Jurkat, Clone E6-1 (cell line): ENCODE measurements at places on chromosomes 6 and 20.

DNA sequence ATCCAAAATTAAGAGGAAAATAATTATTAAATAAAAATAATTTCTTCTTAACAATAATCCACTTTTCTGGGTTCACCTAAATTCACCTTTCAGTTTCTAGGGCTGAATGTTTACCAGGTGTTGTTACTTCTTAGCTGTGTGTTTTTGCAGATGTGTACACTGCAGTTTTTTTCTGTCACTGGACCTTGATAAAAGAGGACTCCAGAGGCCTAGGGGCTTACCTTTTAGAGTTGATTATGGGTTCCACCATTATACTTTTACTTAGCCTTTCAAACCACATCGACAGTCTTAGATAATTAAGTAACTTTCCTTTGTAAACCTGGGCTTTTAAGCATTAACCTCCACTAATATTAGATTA is 766.5 kb downstream of the BCKDHB start:
- no peak for DNase-seq

DNA sequence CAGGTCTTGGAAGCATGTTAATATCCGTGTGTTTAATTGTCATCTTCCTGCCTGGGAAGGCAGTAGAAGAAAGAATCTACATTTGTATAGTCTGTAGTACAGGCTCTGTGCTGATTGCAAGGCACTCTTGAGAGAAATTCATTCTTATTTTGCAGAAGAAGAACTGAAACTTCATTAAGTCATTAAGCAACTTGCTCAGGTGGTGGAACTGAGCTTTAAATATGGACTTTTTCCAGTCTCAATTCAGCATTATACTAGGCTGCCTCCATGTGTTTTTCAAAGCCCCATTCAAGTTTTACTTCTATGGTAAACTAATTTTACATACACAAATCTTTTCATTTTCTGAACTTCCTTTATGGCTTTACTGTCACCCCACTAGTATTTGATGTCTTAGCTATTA is 18.7 kb downstream of the ZNF451 start:
- no peak for DNase-seq

DNA sequence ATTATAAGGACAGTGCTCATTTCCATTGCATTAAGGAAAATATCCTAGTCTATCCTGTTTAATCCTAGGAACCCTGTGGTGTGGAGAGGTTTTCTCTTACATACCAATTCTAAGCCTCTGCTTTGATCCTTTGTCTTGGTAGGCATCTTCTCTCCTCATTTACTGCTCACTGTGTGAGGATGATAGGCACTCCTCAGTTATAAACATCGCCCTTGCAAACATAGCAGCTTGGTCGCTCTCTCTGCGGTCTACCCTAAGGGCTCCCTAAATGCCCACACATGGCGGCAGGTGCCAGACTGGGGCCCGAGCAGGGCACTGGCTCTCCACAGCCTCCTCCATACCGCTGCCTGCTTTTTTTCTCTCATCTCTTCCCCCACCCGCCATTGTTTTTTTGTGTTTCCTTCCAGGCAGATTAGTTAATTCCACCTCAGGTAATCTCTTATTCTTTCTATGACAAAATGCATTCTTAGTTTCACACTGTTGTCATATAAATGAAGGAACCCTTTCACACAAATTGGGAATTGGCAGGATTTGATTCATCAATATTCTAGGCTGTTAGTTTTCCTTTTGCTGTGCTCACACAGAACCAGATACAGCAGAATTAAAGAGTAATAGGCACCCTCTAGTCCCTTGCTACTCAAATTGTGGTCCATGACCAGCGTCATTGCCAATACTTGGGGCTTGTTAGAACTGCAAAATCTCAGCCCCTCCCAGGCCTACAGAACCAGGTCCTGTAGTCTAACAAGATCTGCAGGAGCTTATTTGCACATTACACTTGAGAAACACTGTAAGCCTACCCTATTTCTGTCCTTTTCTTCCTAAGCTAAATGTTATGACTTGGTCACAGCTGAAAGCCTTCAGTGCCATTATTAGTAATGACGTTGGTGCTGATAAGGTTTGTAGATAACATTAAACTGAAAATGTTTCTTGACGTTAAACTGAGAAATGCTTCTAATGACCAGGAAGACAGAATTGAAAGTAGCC is 36.3 kb downstream of the CARMIL1 start:
- no peak for DNase-seq

- no peak for DNase-seq
Measured at GRCh38 chr6:98487612-98488011, 346.8 kb upstream of the POU3F2 start.

- DNase-seq: no peak
Measured at GRCh38 chr6:91695221-91695620, 1108.3 kb upstream of the MAP3K7 start.

DNA sequence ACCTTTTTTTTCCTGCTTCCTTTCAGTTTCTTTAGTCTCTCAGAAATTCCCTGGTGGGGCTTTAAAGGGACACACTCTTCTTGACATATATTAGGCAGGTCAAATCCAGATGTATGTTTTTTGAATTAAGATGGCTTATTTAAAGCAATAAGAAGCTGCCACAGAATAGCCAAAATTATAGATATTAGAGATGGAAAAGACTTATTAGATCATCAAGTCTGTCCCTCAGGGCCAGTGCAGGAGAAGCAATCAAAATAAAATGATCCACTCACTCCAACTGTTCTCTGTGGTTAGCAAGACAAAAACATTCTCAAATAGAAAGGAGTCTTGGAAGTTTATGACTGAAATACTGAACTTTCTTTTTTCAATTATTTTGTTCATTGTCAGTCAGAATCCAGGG is 462.8 kb downstream of the CDC5L start:
- no peak for DNase-seq

- no peak for DNase-seq
Measured at GRCh38 chr6:66429210-66429609, 722.2 kb upstream of the EYS start.

DNA sequence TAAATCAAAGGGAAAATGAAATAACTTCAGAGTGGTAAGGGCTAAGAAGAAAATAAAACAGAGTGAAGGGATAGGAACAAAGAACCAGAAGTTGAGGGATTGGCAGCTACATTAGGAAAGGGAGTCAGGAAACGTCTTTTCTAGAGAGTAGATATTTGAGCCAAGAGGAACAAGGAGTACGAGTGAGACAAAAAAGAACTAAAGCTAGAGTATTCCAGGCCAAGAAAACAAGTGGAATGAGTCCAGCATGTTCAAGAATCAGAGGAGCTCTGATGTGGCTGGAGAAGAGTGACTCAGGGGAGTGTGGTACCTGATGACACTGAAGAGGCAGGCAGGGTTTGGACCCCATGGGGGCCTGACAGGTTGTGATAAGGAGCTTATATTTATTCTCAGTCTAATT is 66.3 kb downstream of the CEP162 start:
- no peak for DNase-seq

- no peak for DNase-seq
Measured at GRCh38 chr6:27247133-27247836, at the start of gene PRSS16. TSS of gene PRSS16 (plus strand) at chr6:27247701. CDS start at chr6:27247738, 37 bp downstream.

- DNase-seq: no peak
Measured at GRCh38 chr6:34575326-34575725, 19.2 kb upstream of the SPDEF start.

- DNase-seq: no peak
Measured at GRCh38 chr6:143971482-143972205, 36.4 kb downstream of the PLAGL1 start.

DNA sequence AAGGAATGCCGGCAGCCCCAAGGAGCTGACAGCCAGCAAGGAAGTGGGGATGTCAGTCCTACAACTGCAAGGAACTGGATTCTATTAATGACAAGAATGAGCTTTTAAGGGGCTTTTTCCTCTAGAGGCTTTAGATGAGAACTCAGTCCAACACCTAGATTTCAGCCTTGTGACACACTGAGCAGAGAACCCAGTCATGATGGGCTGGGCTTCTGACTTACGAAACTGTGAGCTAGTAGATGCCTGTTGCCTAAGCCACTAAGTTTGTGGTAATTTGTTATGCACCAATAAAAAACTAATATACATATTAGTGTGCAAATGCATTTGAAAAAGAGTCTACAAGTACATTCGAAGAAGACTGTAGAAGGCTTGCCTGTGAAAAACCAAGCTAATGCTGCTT is 263.3 kb downstream of the SOX4 start:
- DNase-seq: no peak

DNA sequence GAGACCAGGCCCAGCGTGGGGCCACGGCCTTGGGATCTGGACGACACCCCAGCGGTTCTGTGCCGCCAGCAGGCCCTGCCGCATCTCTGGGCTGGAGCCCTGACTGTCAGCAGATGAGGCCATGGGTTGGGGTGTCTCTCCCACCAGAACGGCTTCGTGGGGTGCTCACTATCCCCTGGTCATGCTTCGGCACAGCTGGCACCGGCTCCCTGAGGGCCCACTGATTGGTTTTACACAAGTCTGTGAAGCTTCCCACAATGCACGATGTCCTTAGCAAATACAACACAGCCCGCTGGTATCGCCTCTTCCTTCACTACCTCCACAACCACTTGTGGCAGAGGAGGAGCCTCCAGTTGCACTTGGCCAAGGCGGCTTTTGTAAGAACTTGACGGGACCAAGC is 94.3 kb downstream of the THBS2 start:
- DNase-seq: no peak

DNA sequence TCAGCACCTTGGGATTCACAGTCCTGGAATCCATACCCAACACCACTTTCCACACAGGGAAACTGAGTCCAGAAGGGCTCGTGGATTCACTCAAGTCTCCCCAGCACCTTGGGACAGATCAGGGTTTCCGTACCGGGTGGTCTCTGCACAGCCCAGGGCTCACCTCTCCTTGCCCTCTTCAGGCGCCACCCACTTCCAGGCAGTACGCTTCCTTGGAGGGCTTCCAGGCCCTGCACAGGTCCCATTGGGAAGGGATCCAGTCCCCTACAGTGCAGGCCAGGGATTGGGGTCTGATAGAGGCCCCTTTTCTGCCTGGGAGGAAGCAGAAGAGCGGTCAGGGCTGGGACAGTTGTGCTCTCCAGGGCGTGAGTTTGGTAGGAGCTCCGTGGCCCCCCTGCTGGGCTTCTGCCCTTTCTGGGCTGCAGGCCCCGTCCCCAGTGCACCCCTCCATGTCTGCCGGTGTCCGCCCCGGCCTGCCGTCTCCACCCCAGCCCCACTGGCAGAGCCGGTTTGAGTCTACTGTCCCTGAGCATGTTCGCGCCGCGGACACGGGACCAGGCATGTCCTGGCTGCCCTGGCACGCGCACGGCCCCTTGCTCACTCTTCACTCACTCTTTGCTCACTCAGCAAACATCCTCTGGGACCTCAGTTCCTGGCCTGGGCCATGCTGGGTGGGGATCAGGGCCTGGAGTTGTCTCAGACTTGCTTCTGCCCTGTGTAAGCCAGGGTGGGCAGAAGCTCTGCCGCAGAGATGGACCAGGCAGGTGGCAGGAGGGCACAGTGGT is 12.6 kb downstream of the SRC start:
- DNase-seq: no peak

- no peak for DNase-seq
Measured at GRCh38 chr6:2744209-2744771, 6.4 kb downstream of the MYLK4 start.

- DNase-seq: no peak
Measured at GRCh38 chr6:3389390-3390167, 67.3 kb downstream of the SLC22A23 start.

DNA sequence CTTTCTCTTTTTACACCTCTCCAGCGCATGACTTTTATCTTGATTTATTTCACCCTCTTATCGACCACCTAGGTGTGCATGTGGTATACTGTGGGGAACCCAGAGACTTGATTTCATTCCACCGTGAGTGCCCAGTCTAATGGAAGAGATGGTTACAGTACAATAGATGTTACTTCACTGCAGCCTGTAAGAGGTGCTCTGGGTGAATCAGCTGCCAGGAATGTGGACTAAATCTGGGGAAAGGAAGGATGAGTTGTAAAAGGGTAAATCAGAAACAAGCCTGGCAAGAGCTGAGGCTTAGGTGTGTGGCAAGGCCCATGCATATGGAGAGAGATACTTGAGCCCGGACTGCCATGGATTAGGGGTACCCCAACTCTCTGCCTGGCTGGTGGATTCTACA is 7.4 kb downstream of the STK35 start:
- no peak for DNase-seq

GRCh38 chr6:105769987-105770386 is 316.1 kb upstream of the PRDM1 start:
- DNase-seq: no peak

GRCh38 chr6:121666814-121667213 is 231.4 kb downstream of the GJA1 start:
- no peak for DNase-seq

- DNase-seq: peak; percentile 69
Measured at GRCh38 chr6:107116328-107116892, 1.1 kb upstream of the BEND3 start.

GRCh38 chr20:10430000-10430466 is 4.0 kb downstream of the MKKS start:
- DNase-seq: no peak

GRCh38 chr20:37869334-37869861 is 33.5 kb upstream of the VSTM2L start:
- DNase-seq: no peak

GRCh38 chr6:128121190-128121589 is 220.3 kb upstream of the THEMIS start:
- no peak for DNase-seq

DNA sequence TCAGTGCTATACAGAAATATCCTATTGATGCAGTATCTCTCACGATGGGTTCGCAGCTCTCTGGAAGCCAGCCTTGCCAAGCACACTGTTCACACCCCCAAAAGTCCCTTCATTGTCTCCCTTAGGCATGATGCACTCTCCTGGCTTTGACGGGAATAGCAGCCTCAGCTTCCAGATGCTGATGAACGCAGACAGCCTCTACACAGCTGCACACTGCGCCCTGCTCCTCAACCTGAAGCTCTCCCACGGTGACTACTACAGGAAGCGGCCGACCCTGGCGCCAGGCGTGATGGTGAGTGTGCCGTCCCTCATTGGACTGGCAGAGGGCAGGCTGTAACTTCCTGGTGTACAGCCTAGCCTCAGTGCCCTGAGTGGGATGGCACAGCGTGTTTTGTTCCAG is 60.0 kb upstream of the PBOV1 start:
- no peak for DNase-seq

- DNase-seq: no peak
Measured at GRCh38 chr6:4903751-4904370, 100.0 kb downstream of the RPP40 start.

DNA sequence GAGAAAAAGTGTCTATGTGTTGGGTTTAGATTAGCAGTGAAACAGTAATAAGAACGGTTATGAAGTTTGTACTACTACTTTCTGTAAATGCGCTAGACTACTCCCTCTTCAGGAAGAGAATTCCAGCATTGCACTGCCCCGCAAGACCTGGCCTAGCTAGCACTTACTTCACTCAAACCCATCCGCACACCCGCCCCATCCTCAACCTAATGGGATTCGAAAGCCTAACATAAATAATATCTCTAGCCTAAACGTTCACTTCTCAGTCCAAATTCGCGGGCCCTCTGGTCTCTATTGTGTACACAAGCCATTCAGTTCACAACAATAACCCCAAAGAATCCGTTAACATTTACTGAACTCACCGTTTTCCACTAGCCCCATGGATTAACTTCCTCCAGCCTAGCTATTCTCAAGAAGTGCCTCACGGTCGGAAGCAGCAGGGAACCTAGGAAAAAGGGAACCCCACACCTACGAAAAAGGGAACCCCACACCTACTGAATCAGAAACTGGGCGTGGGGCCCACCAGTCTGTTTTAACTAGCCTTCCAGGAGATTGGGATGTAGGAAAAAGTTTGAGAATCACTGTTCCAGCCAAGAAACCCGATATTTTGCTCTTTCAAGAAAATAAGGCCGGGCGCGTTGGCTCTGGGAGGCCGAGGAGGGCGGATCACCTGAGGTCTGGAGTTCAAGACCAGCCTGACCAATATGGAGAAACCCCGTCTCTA is 45.4 kb upstream of the BTN3A2 start:
- DNase-seq: no peak
